Fibroblast of skin of back (primary cell): ENCODE measurements at places on chromosomes 16 and 17.

DNA sequence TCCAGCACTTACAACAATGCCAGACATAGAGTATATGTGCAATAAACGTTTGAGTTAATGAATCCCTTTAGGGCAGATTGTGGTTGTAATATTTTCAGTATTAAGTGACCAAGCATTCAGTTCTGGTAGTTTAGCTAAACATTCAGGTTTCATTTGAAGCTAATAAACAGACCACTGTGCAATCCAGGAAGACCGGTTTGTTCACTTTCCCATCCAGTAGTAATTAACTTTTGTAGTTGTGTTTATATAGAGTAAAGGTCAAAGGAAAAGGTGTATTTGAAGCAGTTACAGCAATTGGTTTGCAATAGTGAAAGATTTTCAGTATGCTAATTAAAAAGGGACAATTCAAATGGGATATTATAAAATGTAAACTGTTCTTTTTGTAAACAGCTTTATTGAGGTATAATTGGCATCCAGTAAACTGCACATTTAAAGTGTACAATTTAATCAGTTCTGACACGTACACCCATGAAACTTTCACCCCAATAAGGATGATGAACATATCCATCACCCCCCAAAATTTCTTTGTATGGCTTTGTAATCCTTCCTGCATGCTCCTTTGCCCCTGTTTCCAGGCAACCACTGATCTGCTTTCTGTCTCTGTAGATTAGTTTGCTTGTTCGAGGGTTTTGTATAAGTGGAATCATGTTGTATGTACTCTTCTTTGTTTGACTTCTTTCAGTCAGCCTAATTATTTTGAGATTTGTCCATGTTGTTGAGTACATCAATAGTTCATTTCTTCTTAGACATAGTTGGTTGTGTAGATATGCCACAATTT, 26.3 kb downstream of the MRTFB start:
- no peak for DNase-seq

- no peak for DNase-seq
Measured at GRCh38 chr17:45951403-45951802, 47.6 kb upstream of the STH start.

- DNase-seq, result peak; percentile 19
Measured at GRCh38 chr17:59332749-59333377, 1.4 kb downstream of the YPEL2 start.

- DNase-seq, result no peak
Measured at GRCh38 chr17:72107100-72107499, 13.7 kb upstream of the SOX9 start.

DNA sequence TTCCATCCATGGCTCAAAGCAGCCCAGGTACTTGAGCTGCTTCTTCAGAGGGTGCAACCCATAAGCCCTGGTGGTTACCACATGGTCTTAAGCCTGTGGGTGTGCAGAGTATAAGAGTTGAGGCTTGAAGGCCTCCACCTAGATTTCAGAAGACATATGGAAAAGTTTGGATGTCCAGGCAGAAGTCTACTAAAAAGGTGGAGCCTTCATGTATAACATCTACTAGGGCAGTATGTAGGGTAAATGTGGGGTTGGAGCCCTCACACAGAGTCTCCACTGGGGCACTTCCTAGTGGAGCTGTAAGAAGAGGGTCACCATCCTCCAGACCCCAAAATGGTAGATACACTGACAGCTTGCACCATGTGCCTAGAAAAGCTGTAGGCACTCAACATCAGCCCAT, 120.9 kb downstream of the HS3ST3A1 start:
- DNase-seq, result no peak

DNA sequence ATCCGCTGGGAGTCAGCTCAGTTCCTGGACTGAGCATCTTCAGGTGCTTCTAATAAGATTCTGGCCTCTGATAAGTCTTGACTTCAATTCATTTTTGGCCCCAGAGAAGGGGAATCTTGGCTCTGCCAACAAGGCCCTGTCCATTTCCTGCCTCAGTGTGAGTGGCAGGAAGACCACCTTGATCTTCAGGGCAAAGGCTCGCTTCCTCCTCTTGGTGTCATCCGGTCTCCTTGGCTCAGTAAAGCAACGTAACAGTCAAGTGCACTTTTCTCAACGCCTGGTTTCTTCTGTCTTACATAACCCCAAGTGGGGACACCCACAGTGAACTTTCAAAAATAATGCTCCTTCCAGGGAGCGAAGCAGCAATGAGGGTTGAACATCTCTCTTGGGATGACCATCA, 169.8 kb downstream of the PRKCB start:
- no peak for DNase-seq

GRCh38 chr16:58384437-58385055, 7.7 kb upstream of the GINS3 start:
- DNase-seq, result no peak

GRCh38 chr16:54098247-54098646, 188.3 kb downstream of the IRX3 start:
- no peak for DNase-seq

DNA sequence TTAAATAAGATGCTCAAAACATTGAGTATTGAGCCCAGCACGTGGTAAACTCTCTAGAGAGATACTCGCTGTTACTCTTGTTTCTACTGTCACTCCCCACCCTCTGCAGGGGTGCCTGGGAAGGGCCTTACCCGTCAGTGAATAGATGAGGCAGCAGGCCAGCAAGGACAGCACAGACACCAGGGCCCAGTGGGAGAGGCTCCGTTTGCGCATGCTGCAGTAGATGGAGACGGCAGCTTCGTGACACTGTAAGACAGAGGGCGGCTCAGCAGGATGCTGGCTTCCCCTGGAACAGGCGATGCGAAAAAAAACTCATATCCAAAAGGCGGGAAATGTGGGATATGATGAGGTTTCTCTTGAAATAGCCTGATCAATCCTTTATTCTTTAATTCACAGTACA, 20.0 kb downstream of the SLC38A8 start:
- no peak for DNase-seq

- no peak for DNase-seq
Measured at GRCh38 chr17:14298947-14299279, 2.0 kb upstream of the HS3ST3B1 start.

DNA sequence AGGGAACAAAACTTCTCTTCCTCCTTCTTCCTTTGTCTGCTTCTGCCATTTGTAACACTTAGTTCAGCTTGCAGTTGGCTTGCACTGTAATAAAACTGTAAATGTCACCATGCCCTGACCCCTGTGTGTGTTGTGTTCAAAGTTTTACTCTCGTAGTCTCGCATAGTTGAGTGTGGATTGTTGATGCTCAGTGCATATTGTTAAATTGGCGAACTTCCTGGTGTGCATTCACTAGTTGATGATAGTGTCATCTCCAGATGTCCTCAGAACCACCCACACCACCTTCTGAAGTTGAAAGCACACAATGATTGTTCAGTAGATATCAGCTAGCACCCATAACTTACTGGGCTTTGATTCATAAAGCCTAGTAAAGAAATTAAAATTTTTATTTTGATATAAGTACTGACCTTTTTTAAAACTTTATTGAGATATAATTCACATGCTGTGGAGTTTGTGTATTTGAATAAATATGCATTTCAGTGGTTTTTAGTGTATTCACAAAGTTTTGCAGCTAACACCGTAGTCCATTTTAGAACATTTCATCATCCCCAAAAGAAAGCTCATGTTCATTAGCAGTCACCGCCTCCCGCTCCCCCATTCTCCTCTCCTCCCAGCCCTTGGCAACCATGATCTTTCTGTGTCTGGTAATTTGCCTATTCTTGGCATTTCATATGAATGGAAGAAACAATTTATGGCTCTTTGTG, 25.0 kb downstream of the USP10 start:
- DNase-seq, result no peak

GRCh38 chr16:70736465-70737376, 50.9 kb upstream of the MTSS2 start:
- DNase-seq, result no peak

GRCh38 chr17:49497148-49498028, 2.3 kb downstream of the NGFR start:
- peak; percentile 30 for DNase-seq

DNA sequence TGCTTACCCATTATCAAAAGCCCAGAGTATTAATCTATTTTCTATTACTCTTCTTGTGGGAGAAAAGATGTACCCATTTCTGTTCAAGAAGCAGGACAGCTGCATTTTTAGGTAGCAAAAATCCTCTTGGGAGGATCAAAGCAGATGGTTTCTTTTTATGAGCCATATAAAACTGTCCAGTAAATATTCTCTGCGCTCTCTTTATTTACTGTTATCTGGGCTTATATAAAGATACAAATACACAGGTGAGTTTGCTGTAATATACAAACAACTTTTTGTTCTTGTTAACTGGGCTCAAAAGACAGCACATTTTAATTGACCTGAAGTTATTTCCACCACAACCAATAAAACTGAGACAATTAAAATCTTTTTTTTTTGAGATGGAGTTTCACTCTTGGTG, 10.1 kb downstream of the PHF12 start:
- no peak for DNase-seq

GRCh38 chr17:42566883-42567573, at the start of gene MLX:
Gene MLX, plus strand, starts transcription at chr17:42567100. Its CDS starts 25 bp downstream, at chr17:42567125.
- peak; percentile 87 for DNase-seq

GRCh38 chr16:72834499-72834898, 213.4 kb downstream of the ZFHX3 start:
- no peak for DNase-seq

- DNase-seq, result no peak
Measured at GRCh38 chr16:52077607-52078006, 469.3 kb downstream of the TOX3 start.

GRCh38 chr17:55327225-55328088, 62.7 kb downstream of the HLF start:
- no peak for DNase-seq

- DNase-seq, result no peak
Measured at GRCh38 chr16:4984174-4984990, 26.3 kb downstream of the SEC14L5 start.

DNA sequence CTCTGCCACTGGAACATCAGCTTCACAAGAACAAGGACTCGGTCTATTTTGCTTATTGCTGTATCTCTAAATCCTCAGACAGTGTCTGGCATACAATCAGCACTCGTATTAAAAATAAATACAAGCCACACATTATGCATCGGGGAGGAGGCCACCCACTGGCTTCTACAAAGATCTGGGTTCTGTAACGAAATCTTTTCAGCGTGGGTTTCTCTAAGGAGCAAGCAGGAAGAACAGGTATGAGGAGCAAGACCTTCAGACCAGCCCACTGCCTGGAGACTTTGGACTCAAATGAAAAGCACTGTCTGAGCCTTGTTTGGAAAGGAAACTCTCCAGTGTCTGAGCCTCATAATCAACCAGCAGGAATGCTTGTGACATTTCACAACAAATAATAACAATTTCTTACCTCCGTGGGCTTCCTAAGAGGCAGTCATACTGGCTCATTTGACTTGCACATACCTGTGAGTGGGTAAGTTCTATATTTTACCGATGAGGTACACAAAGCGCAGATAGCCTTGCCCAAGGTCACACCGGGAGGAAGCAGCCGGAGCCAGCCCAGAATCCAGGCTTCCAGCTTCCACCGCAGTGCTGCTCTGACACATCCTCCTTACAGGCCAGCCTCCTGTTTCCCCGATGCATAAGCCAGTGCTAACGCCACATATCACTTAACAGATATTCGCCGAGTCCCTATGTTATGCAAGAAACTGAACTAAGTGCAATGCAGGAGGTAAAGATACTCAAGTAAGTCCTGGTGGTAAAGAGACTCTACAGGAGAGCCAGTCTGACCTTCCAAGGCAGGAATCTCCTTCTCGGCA, 118.6 kb upstream of the TNRC6C start:
- DNase-seq, result no peak

DNA sequence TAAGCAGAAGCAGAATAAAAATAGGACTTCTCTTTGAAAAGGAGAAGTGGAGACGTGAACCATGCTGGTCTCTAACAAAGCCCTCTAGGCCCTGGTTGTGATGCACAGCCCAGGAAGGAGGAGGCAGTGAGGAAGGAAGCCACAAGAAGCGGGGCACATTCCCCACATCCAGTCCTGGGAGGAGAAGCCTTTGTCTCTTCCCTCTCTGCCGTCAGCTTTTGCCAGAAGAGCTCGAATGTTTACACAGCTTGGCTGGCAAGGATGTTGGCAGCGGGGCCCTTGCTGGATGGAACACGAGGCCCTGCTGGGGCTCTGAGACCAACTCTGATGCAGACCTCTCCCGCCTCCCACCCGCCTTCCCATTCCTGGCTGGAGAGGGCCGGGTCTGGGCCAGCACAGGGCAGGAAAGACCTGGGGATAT, 91.3 kb downstream of the MAF start:
- no peak for DNase-seq

DNA sequence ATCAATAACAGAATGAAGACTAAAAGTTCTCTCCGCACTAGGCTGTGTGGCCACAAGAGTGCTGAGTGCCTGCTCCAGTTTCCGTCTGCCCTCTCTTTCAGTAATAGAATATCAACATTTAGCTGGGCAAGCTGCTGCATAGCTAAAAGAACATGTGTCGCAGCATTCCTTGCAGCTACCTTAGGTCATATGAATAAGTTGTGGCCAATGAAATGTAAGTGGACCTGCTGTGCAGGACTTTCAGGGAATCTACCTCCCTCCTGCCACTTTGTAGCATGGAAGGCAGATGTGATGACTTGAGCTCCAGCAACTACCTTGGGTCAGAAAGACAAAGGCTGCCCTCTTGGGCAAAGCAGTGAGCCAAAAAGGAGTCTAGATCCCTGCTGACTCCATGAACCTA, 25.4 kb downstream of the SLC39A11 start:
- no peak for DNase-seq
